ENCODE measurements at places on chromosomes 4 and X. TPM values are rescaled to one million over a fixed set of nuclear protein-coding genes. Genes with fewer than 3 reads are reported as not detected.

DNA sequence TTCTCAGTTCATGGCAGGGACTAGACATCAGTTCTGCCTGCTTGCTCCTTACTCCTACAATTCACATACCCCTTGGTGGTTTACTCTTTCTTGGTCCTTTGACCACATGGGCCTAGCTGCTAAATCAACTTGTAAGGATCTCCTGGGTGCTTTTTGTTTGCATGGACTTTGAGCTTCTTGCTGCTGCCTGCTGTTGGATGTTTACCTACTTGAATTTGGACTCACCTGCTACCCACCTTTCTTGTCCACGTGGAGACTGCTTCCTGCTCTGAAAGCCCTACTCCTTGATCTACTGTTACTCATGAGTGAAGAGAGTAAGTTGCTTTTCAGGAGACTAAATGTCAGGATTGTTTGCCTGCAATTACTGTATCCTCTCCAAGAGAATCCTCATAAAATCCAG, 15.2 kb upstream of the ARHGAP24 start:
- no peak for DNase-seq

- DNase-seq, result no peak
Measured at GRCh38 chr4:17066972-17067371, 168.5 kb upstream of the LDB2 start.

GRCh38 chr4:109631532-109632108, 71.6 kb downstream of the MCUB start:
- DNase-seq, result no peak

- DNase-seq, result no peak
Measured at GRCh38 chrX:683576-683975, 53.0 kb downstream of the SHOX start.

- no peak for DNase-seq
Measured at GRCh38 chr4:18635531-18635930, 614.0 kb upstream of the LCORL start.

GRCh38 chrX:98931216-98931615, 1478.9 kb downstream of the PCDH19 start:
- DNase-seq, result no peak

DNA sequence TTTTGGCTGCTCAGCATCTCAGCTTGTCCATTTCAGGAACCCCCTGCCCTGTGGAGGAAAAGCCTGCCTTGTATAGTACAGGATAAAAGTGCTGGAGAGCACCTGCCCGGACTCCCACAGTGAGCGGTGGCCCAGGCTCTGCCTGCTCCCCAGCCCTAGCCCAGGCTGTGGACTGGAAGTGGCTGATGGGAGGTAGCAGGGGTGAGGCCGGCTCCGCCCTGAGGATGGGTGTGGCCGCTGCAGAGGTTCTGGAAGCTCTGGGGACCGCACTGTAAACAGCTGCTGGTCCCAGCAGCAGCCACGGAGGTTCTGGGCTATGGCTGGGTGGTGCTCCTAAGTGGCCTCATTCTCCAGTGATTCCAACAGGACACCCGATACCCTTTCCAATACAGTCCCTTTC, 56.6 kb upstream of the HELT start:
- no peak for DNase-seq

DNA sequence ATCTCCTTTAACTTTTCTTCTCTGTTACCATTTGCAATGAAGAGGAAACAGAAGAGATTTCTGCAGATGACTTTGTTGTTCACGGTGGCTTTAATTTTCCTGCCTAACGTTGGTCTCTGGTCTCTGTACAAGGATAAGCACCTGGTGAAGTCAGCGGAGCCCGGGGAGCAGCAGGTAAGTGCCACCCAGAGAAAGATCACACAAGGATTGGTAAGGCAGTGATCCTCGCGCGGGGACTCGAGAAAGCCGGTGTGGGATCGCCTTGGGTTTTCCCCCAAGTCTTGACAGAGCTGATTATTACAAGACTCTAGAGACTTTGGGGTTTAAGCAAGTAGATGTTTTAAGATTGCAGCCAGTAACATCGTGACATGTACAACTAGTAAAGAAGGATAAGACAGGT, 1.3 kb downstream of the GALNTL6 start:
- DNase-seq, result no peak

- DNase-seq, result no peak
Measured at GRCh38 chr4:142285222-142285583, 560.9 kb downstream of the INPP4B start.

The EPGN gene
- polyA plus RNA-seq, result not detected

The PRDX4 gene
- 57.3 TPM for polyA plus RNA-seq
